ENCODE measurements at places on chromosomes 6 and 20.

DNA sequence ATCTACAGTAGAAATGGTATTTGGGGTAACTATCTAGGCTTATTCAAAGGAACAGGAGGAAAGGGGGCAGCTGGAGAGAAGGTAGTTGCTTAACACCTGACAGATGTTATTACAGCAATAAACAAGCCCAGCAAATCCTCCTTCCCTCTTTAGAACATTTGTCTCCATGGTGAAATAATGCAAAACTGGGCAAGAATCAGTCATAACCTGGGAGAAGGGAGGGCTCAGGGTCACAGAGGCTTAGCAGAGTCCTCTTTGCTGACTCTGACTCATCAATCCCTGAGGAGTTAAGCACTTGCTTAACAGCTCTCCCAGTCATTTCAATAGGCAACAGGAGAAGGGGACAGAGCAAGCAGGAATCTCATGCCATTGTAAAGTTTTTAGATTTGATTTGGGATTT is 230.3 kb downstream of the IBTK start:
- no peak for DNase-seq

DNA sequence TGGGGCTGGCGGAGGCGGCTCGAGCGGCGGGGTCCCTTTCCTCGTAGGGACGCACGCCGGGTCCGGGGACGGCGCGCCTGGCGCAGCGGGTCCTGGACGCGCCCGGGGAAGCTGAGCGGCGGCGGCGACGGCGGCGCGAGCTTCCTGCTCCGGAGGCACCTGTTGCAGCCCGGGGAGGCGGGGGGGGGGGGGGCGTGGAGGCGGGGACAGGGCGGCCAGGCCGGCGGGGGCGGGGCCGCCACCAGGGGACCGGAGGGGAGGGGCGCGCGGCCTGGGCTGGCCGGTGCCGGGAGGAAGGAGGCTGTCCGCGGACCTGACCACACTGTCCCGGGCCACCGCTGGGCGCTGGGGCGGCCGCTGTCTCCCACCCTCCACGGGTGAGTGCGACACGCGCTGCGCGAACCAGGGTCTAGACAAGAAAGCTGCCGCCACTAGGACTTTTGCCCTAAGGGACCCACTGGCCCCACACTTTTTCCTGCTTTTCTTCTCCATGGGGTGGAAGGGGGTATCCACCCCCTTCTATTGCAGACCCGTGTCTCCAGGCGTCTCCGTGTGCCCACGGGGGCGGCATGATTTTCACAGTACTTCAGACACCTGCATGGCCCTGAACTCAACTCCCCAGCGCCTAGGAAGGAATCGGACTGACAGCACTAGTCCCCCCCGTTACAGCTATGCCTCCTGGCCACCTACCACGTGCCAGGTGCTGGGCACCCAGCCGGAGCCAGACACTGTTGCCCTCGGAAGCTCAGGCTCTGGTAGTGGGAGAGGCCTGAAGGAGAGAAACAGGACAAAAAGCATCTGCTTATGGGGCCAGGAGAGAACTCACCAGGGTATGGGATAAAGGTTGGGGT is at the start of gene NFATC2:
Gene NFATC2 (minus strand): TSS at position 149 of the 851 bp plus-strand sequence. CDS start 220 bp downstream, outside the sequence.
- no peak for DNase-seq

GRCh38 chr6:138484018-138484731 is 15.1 kb downstream of the NHSL1 start:
- no peak for DNase-seq

- no peak for DNase-seq
Observed at GRCh38 chr6:34819571-34820480, 27.9 kb downstream of the BLTP3A start.

- no peak for DNase-seq
Observed at GRCh38 chr20:18496042-18496441, 983 bp downstream of the RBBP9 start.

GRCh38 chr6:20700375-20700774 is 166.1 kb downstream of the CDKAL1 start:
- no peak for DNase-seq

DNA sequence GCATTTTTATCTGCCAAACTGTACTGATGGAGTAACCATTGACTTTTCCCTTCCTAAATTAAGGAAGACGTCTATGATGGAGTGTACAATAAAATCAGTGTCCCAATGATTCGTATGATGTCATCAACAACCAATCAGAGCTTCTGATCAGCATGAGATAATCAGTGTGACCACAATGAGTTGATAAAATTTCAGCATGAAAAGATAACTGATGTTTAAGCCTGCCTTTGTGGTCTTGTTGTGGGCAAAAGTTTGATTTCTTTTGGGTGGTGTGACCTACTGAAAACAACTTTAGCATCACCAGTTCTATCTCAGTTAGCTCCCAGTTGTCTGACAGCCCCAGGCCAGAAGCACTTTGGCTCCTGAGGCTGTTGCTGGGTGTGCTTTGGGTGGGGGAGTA is 3.3 kb downstream of the PCIF1 start:
- DNase-seq, result no peak

DNA sequence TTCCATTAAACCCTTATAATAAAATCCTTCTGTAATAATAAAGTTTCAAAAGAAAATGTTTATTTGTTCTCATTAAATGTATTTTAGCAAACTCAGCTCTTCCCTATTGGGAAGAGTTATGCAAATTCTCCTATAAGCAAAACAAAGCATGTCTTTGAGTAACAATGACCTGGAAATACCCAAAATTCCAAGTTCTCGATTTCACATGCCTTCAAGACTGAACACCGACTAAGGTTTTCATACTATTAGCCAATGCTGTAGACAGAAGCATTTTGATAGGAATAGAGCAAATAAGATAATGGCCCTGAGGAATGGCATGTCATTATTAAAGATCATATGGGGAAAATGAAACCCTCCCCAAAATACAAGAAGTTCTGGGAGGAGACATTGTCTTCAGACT is 3.8 kb downstream of the IL17A start:
- DNase-seq, result no peak

GRCh38 chr20:57294550-57294949 is 28.1 kb upstream of the BMP7 start:
- DNase-seq, result no peak

- no peak for DNase-seq
Observed at GRCh38 chr6:27287751-27288135, 24.3 kb downstream of the POM121L2 start.

DNA sequence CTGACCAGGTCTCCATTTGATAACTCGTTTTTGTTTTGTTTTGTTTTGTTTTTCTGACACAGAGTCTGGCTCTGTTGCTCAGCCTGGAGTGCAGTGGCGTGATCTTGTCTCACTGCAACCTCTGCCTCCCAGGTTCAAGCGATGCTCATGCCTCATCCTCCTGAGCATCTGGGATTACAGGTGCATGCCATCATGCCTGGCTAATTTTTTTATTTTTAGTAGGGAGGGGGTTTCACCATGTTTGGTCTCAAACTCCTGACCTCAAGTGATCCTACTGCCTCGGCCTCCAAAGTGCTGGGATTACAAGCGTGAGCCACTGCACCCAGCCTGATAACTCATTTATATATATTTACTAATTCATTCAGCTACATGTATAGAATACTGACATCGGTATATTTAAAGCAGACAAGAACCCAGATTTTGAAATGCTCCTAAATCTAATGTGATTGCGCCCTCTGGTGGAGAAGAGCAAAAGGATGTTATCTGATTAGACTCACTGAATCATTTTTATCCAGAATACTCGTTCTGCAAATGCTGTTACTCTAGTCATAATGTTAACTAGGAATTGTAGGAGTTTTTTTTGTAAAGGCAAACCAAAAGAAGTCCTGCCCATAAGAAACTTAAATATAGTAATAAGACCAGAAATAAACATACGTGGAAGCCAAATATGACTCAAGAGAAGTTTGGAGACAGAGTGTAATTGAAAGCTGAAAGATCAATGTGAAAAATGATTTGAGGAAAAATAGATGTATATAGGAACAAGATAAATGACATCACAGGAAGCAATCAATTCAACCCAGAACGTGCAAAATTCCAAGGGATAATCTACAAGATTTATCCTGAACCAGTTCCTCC is 5.3 kb upstream of the COL12A1 start:
- peak; percentile 53 for DNase-seq

DNA sequence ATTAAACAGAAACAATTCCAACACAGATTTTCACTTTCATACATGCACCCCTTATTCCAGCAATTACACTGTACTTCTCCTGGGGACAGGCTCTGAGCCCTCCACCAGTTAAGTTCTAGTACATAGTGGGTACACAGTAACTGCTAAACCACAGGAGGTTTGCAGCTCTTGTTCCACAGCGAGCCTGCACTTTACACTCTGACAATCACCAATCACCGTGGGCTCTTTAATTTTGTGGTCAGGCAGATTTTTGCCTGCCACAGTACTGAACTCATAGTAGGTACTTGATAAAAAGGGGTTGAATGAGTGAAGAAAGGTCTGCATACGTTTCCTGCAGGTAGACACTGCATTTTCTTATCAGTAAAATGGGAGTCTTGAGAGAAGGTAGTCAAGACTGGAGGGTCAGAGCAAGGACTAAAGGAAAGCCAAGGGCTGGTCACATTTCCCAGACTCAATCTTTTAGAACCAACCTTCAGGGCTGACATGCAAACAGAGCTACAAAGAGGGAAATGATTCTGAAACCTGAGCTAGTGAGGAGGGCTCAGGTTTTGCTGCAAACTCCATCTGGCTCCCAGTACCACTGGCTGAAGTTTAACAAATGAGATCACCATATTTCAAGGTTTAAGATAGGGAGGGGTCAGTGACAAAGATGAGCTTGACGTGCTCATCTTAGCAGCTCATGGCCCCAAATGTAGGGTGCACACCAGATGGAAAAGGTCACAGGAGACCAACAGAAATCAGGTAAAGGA is 404.6 kb downstream of the BTBD9 start:
- DNase-seq, result no peak

DNA sequence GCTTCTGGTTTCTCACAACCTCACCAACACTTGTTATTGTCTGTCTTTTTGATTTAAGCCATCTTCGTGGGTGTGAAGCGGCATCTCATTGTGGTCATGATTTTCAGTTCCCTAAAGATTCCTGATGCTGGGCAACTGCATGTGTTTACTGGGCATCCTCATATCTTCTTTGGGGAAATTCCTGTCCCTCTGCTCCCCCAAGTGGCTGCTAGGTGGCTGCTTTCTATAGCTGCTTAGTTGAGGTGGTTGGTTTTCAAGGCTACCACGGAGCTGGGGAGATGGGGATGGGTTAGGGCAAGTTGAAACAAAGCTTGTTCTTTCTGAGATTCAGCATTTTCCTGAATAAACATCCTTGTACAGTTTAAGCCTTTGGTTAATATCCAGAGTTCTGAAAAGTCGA is 403.9 kb upstream of the SULF2 start:
- no peak for DNase-seq

GRCh38 chr20:63553933-63554290 is at the start of gene FNDC11:
TSS of gene FNDC11 (plus strand) at chr20:63554159. CDS start at chr20:63555664, 1,505 bp downstream.
- no peak for DNase-seq

- DNase-seq, result no peak
Observed at GRCh38 chr6:47471911-47472310, 5.7 kb upstream of the CD2AP start.

GRCh38 chr6:119339941-119340456 is 9.6 kb downstream of the MAN1A1 start:
- no peak for DNase-seq

DNA sequence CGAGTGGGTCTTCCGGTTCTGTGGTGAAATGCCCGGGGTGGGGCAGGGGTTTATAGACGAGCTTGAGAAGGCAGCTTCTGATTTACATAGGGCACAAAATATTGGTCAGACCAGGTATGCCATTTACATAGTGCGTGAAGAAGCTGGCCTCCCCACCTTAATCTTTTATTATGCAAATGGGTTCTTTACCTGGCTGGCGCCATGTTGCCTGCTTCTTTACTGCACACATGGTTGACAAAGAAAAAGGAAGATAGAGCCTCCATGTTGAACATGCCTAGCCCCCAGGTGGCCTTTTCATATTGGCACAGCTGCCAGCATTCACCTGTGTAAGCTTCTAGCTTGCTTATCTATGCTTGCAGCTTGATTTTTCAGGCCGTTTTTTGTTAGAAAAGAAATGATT is 276.2 kb downstream of the PHACTR1 start:
- DNase-seq, result no peak

- DNase-seq, result no peak
Observed at GRCh38 chr6:169190970-169191369, 62.7 kb downstream of the THBS2 start.

DNA sequence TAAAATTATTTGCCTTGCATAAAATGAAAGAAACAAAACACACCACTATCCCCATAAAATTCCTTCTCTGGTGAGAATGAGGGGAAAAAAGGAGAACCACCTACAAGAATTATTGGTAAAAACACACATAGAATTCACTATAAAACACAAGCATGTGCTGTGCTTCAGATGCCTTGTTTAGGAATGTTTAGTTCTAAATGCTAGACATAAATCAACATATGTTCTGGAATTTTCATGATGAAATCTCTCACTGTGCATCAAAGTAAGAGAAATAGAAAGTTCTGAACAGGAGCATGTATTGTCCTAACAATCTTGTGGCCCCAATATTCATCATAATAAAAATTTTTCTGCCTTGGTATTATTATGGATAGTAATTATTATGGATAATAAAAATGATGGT is 111.0 kb downstream of the PLCB4 start:
- DNase-seq, result no peak

GRCh38 chr20:46220455-46221207 is 87.7 kb downstream of the CDH22 start:
- no peak for DNase-seq

DNA sequence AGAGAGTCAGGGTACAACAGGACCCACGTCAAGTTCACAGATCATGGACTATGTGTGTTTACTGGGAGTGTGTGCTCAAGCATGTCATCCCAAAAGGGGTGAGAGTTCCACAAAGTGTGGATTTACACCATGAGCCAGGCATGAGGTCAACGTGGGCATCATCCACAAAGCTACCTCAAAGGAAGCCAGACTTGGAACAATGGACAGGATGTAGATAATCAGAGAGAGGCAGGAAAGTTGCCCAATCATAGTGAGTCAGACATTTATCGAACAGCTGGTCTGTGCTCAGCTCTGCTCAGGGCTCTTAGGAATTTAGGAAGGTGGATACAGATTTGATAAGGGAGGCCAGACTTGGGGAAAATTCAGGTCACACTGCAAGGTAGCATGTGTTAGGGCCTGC is 317.2 kb upstream of the CDYL start:
- no peak for DNase-seq

- DNase-seq, result no peak
Observed at GRCh38 chr6:166929542-166930189, 26.7 kb downstream of the RNASET2 start.

- no peak for DNase-seq
Observed at GRCh38 chr6:2909718-2910117, 6.6 kb upstream of the SERPINB9 start.

GRCh38 chr20:59019217-59019616 is at the start of gene TUBB1:
TSS of gene TUBB1 (plus strand) at chr20:59019429. CDS start at chr20:59019523, 94 bp downstream.
- DNase-seq, result no peak

DNA sequence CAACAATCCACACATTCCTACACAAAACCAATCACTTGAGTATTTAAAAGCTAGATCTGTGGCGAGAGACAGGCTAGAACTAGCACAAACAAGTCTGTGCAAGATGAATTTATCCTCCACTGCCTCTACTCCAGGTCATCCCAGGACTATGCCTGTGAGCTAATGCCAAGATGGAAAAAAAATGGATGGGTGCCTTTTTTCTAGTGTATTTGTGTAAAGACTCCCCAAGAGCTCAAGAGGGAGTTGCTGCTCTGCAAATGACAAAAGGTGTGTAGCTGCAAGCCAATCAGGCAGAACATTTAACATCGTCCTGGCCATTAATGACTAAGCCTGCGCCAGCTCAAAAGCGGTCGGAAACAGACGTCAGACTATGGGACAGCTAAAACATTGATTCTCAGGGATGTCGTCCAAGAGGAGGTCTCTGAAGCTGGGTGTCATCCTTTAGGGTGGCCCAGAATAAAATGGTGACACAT is 21.9 kb downstream of the ATXN1 start:
- no peak for DNase-seq

All from stimulated activated CD8-positive, alpha-beta memory T cell treated with anti-CD3 and anti-CD28 coated beads, Interleukin-12 subunit alpha, Interleukin-12 subunit beta, amount 100 ng/mL, for 1 hour (primary cell).